ENCODE measurements at places on chromosomes 2 and 18.
A peak's percentile ranks its signal among the peaks of the same experiment; 100 is the strongest.

- peak; percentile 59 for DNase-seq
Measured at GRCh38 chr2:44358503-44358902, 2.8 kb downstream of the PREPL start.

- DNase-seq, result no peak
Measured at GRCh38 chr2:203988500-203989260, 52.1 kb downstream of the ICOS start.

GRCh38 chr2:64738026-64738425, 84.3 kb upstream of the SERTAD2 start:
- DNase-seq, result no peak

DNA sequence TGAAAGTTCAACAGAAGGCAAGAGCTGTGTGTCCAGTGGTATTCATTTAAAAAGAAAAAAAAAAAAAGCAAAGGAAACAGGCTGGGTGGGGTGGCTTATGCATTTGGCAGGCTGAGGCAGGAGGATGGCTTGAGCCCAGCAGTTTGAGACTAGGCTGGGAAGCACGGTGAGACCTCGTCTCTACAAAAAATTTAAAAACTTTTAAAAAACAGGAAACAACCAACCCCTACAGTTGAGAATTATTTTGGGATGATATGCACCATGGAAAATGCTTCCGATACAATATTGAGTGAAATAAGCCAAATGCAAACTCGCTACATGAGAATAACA, 31.2 kb downstream of the PTPN18 start:
- DNase-seq, result no peak

DNA sequence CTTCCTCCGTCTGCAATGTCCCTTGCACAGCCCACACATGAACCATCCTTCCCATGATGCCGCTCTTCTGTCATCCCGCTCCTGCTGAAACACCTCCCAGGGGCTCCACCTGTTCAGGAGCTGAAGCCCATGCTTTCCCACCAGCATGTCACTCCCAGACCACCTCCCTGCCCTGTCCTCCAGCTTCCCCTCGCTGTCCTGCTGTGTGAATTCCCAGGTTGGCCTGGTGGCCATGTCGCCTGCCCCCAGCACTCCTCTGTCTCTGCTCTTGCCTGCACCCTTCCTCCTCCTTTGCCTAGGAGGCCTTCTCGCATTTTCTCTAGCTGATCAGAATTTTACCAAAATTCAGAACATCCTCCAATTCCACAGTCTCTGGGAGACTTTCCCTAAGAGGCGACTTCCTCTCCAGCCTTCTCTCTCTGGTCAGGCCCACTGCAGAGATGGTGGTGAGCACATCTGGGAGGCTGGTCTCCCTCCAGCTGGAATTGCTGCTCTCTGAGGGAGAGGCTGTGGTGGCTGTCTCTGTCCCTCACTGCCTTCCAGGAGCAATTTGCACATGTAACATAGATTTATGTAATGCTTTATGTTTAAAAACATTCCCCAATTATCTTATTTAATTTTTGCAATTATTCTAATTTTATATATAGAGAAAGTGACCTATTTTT, 8.9 kb upstream of the IL1RL2 start:
- DNase-seq, result no peak

- no peak for DNase-seq
Measured at GRCh38 chr2:127578411-127578810, 42.9 kb downstream of the MYO7B start.

- no peak for DNase-seq
Measured at GRCh38 chr2:240295256-240296103, 140.0 kb upstream of the GPC1 start.

DNA sequence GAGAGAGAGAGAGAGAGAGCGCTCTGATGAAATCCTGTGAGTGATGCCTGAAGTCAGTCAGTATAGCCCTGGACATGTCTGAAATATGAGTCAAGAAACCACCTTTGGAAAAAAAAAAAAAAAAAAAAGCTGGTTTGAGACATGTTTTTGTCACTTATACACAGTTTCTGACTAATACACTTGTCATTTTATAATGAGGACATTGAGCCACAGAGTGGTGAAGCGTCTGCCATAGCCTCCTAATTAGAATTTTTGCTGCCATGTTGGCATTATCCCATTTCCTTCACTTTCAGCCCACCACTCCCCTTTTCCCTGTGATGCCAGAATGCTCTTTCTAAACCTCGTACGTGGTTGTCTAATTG, 15.7 kb upstream of the MYO3B start:
- DNase-seq, result no peak

- DNase-seq, result no peak
Measured at GRCh38 chr2:12554224-12555011, 162.3 kb upstream of the TRIB2 start.

DNA sequence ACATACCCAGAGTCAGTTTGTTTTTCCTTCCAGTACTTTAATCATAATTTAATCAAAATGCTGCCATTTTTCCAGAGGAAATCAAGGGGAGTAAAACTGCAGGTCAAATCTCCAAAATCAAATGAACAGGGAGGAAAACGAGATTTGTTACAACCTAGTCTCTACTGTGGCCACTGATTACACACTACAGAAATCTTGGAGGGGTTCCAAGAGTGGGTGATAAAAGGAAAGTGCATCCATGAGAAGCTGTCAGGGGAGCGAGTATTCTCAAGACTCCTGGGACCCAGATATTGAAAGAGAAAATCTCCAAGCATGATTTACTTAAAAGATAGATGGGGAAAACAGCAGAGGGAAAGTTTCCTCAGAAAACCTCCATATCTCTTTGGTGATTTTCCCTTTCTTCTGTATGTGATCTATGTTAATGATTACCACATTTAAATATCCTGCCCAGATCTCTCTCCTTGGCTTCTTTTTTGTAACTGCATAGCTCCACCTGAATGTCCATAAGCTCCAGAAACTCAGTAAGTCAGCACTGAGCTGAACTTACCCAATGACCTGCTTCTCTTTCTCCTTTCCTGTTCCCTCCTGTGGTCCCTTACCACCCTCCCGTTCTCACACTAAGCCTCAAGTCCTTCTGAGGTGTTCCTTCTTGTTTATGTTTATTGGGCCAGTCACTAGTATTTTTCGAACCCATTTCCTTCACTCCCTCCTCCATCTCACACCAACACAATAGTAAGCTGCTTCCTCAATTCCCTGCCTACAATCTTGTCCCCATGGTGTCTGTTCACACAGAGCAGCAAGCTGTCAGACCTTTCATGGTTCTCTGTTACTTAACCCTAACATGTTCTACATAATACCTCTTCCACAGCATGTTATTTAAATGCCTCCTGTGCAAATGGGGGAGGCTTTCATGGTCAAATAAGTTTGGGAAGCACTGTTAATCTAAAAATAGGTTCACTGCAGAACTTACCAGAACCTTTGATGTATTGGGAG, 73.9 kb upstream of the TWSG1 start:
- DNase-seq, result no peak

GRCh38 chr2:66805016-66805865, 370.3 kb downstream of the MEIS1 start:
- no peak for DNase-seq

DNA sequence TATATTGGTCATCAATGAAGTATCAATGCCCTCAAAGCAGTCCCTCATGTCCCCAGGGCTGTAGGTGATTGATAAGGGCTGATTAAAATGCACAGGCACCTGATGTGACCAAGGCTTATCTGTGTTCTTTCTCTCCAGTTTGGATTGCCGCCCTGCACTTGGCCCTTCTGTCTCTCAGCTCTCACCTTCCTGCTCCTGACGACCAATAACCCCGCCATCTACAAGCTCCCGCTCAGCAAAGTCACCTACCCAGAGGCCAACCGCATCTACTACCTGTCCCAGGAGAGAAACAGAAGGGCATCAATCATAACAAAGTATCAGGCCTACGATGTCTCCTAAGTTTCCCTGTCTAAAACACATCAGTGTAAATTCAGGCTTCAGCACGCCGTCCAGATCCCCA, 41.8 kb upstream of the SLC14A1 start:
- DNase-seq, result no peak

DNA sequence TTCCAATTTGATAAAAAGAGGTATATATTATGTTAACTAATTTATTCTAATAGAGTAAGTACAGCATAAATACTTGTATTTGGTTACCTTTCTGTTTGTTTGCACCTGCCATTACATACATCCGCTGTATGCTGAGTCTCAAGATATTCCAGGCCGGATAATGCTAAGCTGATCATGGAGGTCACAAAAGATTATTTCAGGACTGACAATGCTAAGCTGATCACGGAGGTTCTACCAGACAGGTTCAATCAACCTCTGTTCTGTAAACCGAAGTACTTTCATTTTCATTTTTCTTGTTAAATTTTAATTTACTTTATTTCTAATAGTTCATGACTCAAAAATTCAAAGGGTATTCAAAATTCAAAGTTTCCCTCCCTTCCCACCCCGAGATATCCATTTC, 31.1 kb downstream of the PNO1 start:
- DNase-seq, result no peak

- DNase-seq, result no peak
Measured at GRCh38 chr18:8938817-8939216, 163.7 kb upstream of the NDUFV2 start.

DNA sequence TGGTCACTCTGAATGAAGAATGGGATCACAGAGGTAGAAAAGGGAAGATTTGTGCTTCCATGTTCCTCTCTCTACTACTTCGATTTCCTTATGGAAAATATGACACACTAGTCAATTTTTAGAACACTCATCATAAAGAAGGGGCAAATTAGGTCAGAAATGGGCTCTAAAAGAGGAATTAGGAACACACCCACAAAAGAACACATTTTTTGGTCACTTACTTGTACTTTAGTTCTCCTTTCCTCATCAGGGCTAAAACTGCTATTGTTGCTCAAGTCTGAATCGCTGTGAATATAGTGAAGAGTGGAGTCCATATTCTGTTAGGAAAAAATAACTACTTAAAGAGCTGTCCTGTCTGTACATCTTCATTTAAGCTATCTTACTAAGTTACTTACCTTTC, 52.6 kb downstream of the PPP4R1 start:
- no peak for DNase-seq

DNA sequence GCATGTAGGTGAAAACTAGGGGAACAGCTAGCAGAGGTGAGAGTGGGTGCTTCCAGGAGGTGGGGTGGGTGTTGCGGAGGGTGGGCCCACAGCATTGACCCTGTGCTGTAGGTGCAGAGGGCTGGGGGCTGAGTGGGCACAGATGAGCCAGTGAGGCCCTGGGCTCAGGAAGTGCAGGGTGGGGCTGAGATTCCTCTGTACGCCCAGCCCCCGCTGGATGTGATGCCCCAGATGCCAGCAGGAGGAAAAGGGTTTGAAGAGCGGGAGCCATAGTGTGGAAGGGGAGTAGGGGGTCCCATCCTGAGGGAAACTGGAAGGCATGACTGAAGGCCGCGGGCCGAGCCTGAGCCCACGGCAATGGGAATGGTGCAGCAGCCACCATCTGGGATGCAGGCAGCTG, 14.1 kb upstream of the OTOS start:
- DNase-seq, result no peak

DNA sequence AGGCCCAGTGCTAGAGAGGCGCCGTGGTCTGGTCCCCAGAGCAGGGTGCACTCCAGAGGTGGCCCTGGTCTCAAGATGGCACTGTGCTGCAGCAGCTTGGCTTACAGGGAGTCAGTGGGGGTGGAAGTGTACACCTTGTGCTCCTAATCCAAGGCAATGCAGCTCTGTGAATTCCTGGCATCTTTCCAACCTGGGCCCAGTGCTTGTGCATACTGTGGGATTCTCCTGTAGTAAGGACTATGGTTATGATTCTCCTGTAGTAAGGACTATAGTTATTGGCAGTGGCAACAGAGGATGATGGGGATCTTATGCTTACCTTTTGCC, 616.7 kb upstream of the REG3G start:
- DNase-seq, result no peak

DNA sequence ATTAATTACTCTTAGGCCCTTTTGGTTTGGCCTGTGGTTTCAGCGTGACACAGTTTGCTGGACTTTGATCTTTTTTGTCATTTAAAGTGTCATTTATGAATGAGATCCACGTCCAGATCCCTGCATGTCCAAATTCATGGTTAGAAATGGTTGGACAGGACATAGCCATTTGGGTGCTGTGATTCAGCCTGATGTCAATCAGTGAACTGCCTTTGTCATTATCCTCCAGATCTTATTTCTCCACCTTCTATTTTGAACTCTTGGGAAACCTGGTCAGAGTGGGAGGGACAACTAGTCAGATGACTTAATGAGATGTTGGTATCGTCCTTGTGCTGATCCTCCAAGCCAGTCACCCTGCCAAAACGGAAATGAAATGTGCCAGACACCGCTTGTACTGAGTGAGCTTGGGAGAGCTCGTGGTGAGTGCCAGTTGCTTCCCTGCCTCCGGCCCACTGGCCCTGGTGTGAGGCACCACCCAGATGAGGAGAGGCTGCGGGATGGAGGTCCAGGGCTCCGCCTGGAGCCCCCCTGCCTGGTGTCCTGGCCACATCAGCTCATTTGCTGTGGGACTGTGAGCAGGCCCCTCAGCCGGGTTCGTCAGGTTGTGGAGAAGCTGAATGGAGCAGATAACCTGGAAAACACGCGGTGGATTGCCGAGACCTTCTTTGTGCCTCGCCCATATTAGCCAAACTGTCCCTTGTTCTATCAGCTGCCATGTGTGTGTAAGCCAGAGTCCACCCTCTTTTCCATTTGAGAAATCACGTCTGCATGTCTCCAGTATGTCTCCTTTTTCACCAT, 70.1 kb downstream of the DGKD start:
- no peak for DNase-seq

DNA sequence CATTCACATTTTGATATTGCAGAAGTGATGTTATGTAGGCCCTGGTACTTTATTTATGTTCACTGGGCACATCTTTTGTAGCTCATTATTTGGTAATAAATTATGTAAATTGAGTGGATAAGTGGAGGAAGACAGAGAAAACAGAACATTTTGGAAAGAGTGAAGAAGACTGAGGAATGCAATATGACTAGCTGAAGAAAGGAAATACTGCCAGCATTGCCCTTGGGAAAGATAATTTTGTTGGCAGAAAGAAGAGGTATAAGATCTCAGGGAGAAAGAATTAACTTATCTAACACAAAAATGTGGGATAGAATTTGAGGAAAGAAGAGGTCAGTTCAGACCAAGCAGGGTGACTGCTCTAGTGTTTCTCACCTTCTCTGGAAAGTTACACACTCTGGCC, 118.8 kb downstream of the TTC27 start:
- DNase-seq, result no peak

GRCh38 chr18:75216212-75216910, 5.8 kb downstream of the TSHZ1 start:
- no peak for DNase-seq

DNA sequence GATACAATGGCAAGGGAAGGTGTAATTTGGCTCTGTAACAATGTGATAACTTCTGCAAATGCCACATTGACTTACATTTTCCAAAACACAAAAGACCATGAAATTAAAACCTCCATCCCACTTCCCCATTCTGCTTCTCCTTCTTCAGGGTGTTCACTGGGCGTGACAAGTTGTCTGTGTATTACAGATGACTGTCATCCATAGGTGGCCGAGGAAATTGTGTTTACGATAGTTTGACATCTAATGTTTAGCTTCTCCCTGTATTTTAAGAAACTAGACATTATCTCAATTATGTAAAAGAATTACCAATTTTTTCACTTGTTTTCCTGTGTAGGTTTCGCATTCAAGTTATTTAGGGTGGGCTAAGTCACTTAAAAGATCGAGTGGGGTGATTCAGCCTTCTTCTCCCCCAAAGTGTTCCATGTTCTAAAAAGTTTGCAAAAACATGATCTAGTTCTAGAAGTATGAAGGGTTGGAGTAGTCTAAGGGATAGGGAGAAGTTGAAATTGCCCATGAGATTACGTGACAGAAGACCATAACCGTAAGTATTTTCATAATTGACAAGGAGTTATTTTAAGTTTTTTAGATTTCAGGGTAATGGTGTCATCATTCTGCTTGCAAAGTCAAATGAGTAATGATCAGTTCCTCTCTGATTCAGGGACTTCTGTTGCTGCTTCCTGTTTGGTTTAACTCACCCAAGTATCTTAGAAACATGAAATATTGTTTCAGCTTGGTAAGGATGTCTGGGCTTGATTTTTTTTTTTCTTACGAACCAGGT, 25.2 kb upstream of the CYTIP start:
- no peak for DNase-seq

Measured in activated CD4-positive, alpha-beta T cell treated with anti-CD3 and anti-CD28 coated beads for 36 hours (primary cell).